ENCODE measurements at places on chromosomes 2 and 18.

DNA sequence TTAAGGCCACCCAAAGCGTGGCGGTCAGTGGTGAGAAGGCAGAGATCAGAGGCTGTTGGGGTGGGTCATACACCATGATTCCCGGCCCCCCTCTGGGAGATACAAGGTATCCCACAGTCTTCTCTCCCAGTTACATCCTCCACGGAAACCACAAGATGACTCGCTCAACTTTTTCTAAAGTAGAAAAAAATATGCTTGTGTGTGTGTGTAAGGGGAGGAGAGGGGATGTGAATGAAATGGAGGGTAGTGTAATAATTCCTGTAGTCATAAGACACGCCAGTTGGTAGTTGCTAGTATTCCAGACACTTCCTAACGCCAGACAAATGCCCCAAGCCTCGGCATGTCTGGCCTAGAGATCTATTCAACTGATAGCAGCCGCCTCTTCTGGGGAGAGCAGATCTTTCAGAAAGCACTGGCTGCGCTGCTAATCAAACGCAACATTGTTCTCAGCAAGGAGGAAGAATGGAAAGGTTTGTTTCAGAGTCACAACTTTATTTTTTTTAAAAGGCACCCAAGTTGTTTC lies 143.5 kb downstream of the TGIF1 start:
- DNase-seq = no peak

DNA sequence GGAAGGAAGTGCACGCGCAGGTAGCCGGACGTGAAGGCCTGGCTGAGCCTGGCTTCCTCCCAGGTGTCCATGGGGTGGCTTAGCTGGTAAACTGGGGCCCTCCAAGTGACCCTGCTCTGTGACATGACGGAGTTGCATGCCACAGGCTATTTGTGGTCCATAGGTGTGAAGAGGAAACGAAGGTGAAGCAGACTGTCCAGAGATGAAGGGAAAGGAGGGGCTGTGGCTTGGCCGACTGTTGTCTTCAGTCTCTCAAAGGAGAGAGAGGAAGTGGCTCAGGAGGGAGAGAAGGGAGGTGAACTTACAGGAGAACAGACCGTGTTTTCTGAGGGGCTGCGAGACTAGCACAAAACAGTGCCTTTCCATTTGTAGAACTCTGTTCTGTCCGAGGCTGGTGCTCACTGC lies 19.3 kb downstream of the INPP5D start:
- DNase-seq = peak; percentile 52

DNA sequence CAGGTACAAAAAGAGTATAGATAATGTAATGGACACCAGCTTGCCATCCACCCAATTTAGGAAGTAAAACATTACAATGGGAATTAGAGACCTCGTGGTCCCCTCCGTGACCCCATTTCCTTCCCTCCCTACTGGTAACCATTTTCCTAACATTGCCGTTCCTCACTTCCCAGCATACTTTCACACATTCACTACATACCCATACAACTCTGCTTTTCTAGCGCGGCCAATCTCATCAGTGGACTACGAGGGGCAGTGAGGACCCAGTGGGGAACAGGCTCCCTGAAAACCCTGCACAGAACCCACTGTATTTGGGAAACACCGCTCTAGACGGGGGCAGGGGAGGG lies 1.1 kb downstream of the ENOSF1 start:
- DNase-seq = no peak

GRCh38 chr2:119259296-119259860 lies 35.7 kb downstream of the STEAP3 start:
- no peak for DNase-seq

DNA sequence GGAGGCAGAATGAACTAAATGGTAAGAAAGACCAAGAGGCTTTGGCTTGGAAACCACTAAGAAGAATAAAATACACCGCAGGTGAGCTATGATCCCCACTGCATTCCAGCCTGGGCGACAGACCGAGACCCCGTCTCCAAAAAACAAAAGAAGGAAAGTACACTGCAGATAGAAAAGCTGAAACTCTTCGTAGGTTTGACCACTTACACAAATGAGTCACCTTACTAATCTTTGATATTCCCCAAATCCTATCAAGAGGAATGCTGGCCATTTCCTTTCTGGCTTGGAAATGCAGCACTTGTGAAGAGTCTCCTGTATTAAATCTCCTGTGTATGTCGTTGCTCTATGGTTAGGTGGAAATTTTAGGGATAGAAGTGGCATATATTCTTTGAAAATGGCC lies 108.8 kb downstream of the MTCL1 start:
- DNase-seq = no peak

DNA sequence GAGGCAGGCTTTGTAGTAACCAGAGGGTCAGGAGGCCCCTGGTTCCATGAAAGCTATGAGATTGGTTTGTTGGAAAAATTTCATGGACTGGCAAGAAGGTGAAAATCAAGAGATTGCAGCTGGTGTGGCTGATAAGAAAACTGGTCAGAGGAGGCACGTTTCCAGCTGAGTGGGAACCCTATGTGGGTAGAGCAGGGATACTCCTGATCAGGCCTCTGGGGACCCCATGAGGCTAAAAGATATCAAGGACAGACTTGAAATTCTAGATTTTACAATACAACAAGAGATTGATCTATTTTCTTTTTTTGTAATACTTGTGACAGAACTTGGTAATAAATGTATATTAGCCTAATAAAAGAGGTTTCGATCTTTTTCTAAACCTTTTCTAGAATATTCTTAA lies 1615.1 kb downstream of the DPP10 start:
- DNase-seq = no peak

DNA sequence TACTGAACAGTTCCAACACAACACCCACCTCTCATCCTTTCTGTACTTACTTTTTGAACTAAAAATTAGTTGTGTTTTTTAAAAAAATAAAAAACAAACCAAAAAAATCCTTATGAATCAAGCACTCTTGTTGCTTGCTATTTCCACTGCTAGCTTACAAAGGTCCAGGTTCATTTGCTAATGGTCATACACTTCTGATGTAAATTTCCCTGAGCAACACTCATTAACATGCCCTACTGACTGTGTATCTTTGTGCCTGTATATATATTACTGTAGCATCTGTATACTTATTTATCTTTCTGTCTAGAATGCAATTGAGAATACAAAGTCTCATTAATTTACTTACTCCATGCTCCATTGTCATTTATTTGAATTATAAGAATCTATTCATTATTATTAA lies 30.3 kb upstream of the IKZF2 start:
- no peak for DNase-seq

- no peak for DNase-seq
Observed at GRCh38 chr18:41695441-41695840, 259.6 kb upstream of the PIK3C3 start.

DNA sequence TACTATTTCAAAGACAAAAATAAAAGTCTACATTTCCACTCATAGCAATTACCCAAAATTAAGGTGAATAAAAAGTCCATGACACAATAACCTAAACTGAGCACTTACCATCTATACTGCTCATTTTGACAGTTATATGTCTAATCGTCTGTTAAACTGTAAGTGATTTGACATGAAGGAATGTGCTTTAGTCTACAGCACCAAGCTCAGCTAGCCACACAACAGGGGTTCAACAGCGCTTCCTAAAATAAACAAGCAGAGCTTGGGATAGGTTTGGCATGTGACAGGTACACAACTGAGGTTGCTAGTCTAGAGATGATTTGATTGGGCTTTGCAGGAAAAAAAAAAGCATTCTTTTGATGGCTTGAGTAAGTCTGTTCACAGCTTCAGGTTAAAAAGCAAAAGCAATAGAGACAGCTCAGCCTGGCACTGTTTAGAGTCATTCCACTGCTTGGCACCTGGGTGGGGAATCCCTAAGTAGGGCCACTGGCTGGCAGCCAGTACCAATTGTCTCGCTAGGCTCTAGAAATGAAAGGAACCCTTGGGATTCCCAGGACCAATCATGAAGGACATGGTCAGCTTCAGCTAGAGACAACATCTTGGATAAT lies 78.6 kb downstream of the BARD1 start:
- DNase-seq = no peak

DNA sequence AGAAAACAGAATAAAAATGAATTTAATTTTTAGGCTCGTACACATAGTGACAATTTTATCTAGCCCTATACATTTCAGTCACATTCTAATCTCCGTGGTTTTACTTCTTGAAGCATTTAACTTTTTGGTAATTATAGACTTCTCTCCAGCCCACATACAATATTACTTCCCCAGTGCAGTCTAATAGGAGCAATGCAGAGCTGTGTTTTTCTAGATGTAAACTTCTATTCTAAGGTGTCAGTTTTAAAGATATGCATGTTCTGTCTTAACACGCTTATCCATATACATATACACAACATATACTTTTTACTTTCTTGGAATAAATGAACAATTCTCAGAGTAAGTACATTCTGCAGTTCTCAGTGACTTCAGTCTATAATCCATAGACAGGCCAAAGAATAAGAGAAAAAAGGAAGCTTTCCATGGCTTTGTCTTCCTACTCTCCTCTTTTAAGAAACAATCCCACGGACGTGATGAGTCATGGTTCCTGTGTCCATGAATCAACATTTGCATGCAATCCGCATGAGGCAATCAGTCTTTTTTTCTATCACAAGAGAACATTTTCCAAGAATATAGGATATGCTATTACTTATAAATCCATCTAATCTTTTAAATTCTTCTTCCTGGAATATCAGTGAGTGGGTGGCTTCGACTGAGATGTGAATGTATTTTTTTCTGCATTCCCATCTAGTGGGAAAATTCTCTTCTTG lies 42.8 kb downstream of the CCDC102B start:
- DNase-seq = no peak

DNA sequence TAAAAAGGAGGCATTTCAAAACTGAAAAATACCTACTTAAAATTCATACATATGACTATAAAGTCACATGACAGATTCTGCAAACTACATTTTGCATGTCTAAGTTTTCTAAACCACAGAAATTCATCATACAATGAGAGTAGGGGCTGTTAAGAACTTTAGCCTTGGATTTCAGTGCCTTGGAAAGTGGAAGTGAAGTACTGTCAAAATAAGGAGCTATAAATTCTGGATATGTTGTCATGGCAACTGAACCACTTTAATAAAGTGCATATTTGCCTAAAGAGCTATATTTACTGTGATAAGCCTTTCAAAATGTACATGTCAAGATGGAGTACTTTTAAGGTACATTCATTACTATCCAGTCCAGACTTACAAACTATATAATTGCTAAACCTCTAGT lies 227.1 kb downstream of the RAB3GAP1 start:
- no peak for DNase-seq

DNA sequence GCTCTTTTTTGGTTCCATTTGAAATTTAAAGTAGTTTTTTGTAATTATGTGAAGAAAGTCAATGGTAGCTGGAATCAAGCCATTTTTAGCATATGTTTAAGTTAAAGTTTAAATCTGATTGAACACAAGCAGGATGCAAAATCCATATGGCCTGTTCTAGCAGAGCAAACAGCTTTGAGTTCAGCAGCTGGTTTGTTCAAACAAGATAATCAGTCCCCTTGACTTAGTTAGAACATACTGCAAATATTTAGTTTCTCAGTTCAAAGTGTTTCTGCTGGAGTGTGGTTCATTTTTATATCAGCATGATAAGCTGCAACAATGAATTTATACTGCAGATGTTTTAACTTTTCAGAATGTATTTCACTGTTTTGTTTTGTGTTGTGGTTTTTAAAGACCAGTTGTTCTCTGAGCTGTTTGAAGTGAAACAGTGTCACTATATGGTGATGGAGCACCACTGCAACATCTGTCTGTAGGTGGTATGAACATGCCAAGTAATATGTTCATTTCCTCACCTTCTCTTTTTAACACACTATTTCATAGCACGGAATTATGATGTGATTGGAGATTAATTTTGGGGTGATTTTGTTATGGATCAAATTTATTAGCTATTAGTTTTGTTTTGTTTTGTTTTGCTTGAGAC lies 125.3 kb downstream of the COL4A4 start:
- DNase-seq = no peak

DNA sequence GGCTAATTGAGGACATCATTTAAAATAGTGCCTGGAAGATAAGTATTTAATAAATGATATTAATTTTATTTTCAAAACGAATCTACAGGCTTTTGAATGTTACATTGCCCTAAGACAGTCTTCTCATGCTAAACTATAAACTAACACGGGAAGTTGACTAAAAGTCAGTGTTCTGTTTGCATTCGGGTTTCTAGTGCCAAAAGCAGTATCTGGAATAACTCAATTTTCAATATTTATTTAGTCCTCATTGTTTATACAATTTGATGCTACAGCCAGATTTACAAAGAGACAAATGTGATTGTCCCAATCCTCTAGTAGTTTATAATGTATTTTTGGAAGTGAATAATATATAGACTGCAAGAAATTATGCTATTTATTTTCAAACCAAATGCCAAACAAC lies 429.2 kb downstream of the LRP1B start:
- no peak for DNase-seq

GRCh38 chr2:160388464-160389263 lies 104.9 kb downstream of the RBMS1 start:
- peak; percentile 45 for DNase-seq

- no peak for DNase-seq
Observed at GRCh38 chr18:9287036-9287435, 47.5 kb upstream of the TWSG1 start.

- DNase-seq = no peak
Observed at GRCh38 chr18:7931763-7932162, 364.6 kb downstream of the PTPRM start.

- DNase-seq = no peak
Observed at GRCh38 chr2:180554330-180554729, 426.1 kb upstream of the UBE2E3 start.

- DNase-seq = no peak
Observed at GRCh38 chr2:112585873-112586464, 1.6 kb downstream of the CHCHD5 start.

DNA sequence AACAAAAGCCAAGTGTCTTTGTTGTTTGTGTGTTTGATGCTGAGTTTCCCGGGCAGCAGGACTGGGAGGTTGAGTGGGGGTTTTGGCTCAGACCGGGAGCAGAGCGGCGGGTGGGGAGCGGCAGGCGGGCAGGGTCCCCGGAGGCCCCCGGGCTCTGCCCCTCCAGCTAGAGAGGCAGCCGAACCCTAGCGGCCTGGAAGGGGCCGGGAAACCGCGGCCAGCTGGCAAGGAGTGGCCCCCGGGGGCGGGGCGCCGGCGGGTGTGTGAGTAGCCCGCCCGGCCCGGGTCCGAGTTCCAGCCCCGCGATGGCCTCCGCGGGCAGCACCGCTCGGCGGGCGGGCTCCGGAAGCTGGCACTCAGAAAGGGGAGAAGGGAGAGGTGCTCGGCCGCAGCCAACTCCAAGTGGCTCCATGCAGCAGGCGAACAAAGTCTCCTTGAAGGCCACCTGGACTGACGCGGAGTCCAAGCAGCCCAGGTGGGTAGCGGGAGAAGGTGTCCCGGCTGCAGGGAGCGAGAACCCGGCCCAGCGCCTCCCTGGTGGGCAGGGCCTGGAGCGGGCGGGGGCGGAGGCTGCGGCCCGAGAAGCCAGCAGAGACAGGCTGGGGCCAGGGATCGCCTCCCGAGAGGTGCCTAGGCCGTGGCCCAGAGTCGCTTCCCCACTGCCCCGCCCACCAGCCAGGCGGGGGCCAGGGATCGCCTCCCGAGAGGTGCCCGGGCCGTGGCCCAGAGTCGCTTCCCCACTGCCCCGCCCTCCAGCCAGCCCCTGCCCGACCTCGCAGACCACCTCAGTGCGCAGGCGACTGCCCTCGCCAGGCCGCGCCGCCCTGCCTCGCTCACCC lies at the start of gene ANKRD53:
Gene ANKRD53 (plus strand): TSS at position 290 of the 839 bp plus-strand sequence. CDS start 16 bp downstream, at position 306.
- DNase-seq = peak; percentile 16

- DNase-seq = no peak
Observed at GRCh38 chr2:134347756-134348155, 93.9 kb downstream of the MGAT5 start.

GRCh38 chr18:22705328-22705727 lies 227.8 kb upstream of the RBBP8 start:
- no peak for DNase-seq

- DNase-seq = no peak
Observed at GRCh38 chr2:196823750-196824522, 14.8 kb upstream of the C2orf66 start.
